ENCODE measurements at places on chromosomes 13 and 19. TPM values are rescaled to one million over a fixed set of nuclear protein-coding genes. Genes with fewer than 3 reads are reported as not detected.

DNA sequence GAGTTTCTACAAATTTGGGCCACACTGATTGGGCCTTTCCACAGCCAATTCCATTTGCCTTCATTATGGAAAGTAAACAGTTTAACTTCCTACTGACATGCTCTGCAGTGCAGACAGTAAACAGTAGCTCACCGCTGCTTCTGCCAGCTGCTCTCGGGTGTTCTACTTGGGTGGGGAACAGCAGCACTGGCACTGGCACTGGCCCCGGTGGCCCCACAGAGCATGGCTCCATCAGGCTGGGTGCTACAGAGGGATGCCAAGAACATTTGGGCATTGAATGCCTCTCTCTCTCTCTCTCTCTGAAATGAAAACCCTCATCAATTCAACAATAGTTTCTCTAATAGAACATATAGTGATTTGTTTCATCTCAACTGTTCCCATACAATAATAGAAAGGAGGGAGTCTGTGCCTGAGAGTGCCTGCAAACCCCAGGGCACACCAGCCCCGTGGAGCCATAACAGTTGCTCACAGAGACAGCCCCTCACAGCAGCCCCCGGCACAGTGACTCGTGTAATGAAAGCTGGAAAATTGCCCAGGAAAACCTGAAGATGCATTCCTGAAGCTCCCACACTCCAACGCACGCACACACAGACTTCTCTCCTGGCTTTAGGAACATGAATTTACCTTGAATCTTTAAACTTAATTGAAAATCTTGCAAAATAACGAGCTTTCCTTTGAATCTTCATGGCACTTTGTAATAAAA lies 38.2 kb upstream of the GJB6 start:
- no peak for DNase-seq

DNA sequence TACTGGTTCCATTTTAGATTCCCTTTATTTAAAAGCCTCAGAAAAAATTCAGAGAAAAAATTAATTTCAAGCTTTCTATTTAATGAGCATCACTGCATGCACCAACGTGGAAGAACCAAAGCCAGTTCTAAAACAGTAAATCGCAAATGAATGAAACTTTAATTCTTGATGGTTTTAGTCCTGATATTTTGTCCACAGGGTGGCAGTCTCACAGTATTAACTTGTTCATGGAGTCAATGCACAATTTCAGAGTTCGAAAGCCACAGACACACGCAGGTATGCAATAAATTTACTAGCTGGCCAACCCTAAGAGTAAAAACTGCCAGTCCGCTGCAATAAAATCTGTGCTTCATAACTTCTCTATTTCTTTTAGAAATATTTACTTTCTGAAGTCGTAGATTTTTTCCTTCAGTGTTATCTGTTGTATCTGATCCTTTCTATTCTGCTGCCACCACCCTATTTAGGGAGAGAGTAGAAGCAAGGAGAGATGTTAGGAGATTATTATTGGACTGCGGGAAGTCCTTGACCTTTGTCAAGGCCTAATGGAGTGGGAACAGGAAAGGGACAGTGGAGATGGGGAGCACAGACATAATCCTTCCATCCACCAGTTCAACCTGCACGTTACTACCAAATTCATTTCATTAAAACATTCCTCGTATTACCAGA lies 7.0 kb upstream of the WBP4 start:
- DNase-seq: no peak

DNA sequence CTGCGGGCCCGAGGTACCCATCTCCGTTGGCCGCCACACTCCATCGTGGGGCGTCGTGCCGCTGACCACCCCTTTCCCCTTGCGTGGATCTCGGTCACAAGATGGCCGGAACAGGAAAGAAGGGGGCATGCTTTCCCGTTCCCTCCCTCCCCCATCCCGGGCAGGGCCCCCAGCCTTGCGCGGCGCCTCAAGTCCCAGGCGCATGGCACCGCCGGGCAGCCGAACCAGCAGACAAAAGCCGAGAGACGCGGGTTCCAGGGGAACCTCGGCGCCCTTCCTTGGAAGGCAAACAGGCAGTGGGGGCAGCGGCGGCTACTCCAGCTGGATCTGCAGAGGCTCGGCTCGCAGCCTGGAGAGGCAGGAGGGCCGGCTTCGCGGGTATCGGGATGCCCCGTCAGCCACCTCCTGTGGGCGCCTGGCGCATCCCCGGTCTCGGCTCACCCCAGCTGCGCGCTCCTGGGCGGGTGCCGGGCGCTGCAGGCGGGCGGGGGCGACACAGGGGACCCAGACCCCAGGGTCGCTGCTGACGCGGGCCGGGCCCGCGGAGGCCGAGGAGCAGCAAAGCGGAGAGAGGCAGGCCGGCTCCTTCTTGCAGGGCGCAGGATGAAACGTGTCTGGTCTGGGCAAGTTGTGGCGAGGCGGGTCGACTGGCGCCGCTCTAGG lies 439 bp downstream of the DZIP1 start:
- no peak for DNase-seq

CEACAM4 gene
- polyA plus RNA-seq: not detected

DIRAS1 gene
- polyA plus RNA-seq: 2.5 TPM
